Tongue (tissue), 3 donors: ENCODE measurements at places on chromosomes 5 and 9.

- DNase-seq, result peak; percentile 27
Measured at GRCh38 chr5:11814373-11814772, 89.9 kb downstream of the CTNND2 start.

DNA sequence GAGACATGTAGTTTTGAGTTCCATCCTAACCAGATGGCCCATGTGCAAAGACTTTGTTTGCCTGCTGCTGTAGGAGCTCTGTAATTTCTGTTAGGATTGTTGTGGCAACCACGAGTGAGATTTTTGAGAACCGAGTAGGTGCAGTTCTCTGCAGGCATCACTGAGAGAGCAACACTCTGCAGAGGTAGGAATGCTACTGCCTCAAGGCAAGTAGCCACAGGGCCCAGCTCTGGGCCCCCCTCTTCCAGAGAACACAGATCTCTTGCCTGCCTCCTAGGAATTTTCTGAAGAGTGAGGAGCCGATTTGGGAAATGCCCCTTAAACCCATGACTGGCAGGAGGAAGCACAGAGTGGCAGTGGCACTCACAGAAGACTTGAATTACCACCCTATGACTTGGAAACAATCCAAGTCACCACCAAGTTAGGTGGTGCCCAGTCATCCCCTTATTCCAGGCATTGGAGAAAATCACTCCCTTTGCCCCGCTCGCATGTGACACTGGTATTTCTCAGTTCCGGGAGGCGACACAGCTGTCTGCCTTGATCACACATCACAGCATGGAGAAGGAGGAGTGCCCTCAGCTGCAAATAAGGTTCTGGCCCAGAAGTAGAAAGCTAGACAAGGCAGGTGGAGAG is 52.5 kb upstream of the SLC2A8 start:
- peak; percentile 66 for DNase-seq

DNA sequence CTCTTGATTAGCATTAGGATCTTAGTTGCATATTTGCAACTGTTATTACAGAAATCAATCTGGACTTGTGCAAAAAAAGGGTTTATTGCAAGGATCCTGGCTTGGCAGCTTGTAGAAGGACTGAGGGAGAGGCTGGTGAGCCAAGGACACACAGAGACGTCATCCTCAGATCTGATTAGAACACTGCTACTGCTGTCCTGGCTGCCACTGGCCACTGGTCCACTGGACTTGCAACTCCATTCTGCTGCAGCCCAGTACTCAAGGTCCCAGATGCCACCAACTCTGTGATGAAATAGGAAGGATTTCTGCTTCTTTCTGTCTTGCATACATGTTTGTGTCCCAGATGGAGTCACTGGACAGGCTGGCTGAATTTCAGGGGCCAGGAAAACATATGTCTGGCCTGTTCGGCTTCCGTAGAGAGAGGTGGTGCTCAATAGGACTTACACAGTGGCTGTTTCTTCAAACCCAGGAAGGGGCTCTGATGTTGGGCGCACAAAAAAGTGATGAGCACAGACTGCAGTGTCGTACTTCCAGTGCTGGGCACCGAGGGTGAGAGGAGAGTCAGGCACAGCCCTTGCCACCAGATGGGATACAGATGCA is 68.9 kb upstream of the SH3PXD2B start:
- DNase-seq, result no peak

GRCh38 chr5:87282269-87282668 is 14.6 kb downstream of the RASA1 start:
- no peak for DNase-seq

DNA sequence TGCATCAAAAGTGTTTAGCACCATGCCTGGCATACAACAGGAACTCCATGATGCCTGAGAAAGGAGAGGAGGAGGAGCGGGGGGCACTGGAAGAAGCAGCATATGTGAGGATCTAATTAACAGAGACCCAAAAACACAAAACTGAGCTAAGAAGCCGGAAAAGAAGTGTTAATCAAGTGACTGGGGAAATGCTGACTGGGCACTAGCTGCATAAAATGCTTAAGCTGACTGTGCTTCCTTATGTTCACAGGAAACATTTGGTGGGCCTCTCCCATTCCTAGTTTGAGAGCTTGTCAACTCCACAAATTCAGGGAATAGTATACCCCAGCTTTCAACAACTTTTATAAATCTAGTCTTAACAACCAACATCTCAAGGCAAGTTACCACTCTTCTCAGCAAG is 26.6 kb downstream of the DEPDC1B start:
- no peak for DNase-seq

DNA sequence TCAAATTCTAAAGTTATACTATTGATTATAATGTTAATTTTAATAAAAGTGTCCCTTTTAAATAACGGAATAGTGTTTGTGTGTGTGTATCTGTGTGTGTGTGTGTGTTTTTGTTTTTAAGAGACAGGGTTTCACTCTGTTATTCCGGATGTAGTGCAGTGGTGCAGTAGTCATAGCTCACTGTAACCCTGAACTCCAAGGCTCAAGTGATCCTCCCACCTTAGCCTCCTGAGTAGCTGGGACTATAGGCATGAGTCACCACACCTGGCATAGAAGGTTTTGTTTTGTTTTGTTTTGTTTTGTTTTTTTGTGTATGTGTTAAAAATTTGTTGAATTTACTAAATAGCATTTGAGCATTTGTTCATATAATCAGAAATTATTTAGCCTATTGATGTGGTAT is 64.6 kb downstream of the YTHDC2 start:
- DNase-seq, result no peak

DNA sequence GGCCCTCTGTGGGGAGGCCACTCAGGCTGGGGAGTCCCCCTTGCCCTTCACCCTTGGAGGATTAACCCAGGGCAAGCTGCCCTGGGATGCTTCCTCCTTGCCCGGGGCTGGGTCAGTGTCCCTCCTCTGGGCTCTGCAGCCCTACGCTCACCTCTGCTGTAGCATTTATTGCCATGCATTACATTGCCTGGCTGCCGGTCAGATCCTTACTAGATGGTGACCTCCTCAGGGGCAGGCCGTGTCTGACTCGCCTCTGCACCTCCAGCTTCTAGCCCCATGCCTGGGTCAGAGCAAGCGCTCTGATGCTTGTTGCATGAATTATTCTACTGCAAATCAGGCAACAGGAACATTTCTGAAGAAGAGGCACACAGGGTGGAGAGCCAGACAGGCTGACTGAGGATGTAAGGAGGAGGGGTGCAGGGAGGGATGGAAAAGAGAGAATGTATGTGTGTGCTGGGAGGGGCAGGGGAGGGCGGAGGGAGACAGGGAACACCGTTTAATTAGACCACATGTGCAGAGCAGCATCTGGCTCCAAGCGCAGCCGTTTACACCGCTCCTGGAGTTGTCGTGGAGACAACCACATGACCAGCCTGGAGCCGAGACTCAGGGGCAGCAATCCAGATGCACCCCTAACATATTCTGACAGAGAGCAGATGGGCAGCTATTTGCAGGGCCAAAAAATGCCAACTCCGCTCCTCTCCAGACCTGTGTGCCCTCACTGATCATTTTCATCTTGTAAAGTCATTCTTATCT is 117.0 kb downstream of the CRB2 start:
- DNase-seq, result peak; percentile 86

DNA sequence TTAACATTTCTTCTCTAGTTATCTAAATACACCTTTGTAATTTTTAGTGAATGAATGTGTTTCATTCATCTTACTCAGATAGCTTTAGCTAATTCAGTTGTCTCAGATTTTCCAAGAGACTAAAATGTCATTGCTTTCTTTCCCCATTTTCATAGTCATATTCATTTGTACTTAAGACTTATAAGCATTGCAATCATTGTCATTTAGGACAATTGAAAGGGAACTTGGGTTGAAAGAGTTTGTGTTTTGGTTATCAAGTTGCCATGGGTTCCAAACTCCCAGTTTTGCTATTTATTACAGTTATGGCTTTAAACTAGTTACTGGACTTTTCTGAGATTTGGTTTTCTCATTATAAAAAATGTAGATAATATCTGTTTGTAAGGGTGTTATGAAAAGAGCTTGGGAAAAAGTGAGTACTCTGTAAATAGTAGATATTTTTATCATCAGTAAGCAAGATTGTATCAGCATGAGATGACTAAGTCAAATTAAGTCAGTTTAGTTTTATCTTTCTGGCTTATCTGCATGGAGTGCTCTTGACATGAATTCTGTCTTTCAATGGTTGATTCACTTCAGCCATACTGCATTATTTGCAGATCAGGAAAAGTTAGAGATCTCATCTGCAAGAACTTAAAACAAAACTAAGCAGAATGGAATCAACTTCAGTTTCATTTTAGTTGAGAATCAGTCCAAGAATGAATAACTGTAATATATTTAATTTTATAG is 107.5 kb downstream of the PBX3 start:
- DNase-seq, result no peak

- no peak for DNase-seq
Measured at GRCh38 chr5:139064613-139065012, 133.6 kb downstream of the SIL1 start.

DNA sequence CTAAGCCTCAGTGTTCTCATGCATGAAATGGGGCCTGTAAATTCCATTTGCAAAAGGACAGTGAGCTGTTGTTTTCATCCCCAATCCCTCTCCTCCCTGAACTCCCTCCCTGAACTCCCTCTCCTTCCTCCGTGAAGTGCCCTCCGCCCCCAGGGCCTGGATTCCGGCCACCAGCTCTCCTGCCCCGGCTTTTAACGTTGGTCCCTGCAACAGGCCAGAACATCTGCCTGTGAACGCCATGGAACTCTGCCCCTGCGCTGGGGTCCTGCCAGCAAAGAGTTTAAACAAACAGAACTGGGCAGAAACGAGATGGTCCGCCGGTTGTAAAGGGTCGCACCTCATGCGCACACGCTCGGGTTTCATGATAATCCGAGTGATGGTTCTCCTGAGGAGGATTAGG is 62.4 kb downstream of the SMIM23 start:
- no peak for DNase-seq

DNA sequence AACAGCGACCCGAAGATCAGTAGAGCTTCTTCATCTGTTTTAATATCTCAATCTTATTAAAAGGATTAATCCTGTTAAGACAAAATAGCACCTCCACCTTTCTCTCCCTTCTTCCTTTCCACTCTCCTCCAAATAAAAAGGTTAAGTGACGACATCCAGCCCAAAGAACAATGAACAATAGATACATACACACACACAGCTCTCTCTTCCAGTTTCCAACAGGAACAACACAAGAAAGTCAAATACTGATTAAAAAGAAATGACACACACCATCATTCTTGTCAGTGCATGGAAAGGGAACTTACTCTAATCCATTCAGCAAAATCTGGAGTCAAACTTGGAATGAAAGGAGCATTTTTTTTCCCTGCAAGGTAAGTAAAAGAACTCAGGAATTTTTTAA is 2.8 kb downstream of the ARL15 start:
- DNase-seq, result no peak

- DNase-seq, result peak; percentile 34
Measured at GRCh38 chr5:7827610-7828009, 23.3 kb downstream of the CFAP90 start.

- no peak for DNase-seq
Measured at GRCh38 chr9:107969141-107969540, 479.6 kb upstream of the KLF4 start.

DNA sequence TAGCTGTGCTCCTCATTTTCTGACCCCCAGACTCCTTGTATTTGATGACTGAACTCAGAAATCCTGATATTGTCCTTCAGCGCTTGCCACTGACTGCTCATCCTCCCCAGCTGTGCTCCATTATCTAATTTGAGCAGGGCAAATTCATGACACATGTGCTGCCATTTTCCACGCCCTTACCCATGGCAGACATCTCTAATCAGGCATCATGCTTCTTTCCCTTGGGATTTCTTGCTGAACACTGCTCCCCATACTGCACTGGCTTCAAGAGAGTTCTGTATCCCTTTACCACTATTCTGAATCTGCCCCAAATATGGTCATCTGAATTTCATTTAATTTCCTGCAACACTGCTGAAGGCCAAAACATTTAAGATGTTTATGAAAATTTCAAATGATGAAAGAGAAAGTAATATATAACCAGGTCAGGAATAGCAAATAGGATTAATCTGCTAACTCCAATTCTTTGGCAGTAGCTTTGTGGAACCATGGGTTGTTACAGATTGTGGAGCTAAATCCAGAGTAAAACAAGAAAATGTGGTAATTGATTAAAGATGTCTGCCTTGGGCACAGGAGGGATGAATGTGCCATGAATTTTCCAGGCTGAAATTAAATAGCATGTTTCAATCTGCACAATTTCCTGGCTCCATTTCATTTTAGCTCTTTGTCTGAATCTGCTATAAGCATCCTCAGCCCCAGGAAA is 93.6 kb downstream of the CYFIP2 start:
- no peak for DNase-seq

- DNase-seq, result no peak
Measured at GRCh38 chr9:126621061-126621918, 7.6 kb downstream of the LMX1B start.

GRCh38 chr5:147699496-147700088 is 82.9 kb downstream of the JAKMIP2 start:
- no peak for DNase-seq

DNA sequence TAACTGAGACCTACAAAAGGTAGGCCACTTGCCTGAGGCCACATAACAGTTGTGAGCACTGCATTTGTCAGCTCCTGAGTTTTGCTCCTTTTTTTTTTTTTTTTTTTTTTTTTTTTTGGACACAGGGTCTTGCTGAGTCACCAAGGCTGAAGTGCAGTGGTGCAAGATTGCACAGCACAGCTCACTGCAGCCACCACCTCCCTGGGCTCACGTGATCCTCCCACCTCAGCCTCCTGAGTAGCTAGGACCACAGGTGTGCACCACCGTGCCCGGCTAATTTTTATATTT is 37.1 kb downstream of the LAMC3 start:
- no peak for DNase-seq

DNA sequence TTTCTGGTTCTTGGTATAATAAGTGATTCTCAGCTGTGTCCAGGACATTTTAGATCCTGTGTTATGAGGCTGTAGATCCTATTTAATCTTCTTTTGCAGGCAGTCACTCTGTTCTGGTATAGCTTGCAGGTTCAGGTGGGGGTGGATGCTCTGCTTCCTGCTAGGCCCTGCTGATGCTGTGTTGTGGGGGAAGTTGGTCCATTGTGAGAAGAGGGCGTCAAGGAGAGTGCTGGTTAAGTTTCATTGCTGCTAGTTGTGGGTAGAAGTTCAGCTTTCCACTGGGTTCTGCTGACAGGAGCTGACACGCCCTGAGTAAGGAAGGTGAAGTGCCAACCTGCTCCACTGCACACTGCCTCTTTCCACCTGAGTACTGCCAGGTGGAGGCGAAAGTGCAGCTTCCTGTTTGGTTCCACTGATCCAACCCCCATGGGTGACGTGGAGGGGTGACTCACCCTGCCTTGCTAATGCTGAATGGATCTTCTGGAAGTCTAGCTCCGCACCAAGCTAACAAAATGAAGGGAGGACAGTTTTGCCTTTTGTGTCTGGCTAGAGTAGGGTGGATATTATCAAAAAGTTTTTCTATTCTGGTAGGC is 16.3 kb downstream of the NMRK1 start:
- DNase-seq, result no peak

DNA sequence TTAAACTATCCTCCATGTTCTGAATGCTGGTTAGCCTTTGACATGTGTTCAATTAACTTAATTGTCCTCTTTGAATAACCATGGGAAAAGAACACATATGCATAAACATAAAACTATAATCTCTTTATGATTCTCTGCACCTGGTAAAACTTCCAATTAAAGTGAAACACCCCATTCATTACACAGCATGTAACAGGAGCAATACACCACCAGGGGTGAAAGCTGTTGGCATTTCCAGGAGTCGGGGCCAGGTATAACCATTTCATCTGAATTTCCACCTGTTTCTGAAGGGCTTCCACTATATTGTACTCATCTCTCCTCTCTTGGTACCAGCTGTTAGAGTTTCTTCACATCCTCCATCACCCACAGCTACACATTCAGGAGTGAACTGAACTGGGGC is 303.8 kb downstream of the EDIL3 start:
- DNase-seq, result no peak
